Dermis microvascular lymphatic vessel endothelial cell (primary cell): ENCODE measurements at places on chromosomes 11 and 22. TPM values are rescaled to one million over a fixed set of nuclear protein-coding genes. Genes with fewer than 3 reads are reported as not detected.

The C11orf16 gene
- not detected in 2 replicates for total RNA-seq

The CHRM4 gene
- under 0.01 and 0.25 TPM in 2 replicates for total RNA-seq

The GUCY1A2 gene
- total RNA-seq = under 0.01 TPM in 2 replicates

The MRGPRE gene
- under 0.01 TPM in 1 of 2 replicates, not detected in the other for total RNA-seq

The CEP126 gene
- total RNA-seq = 0.25 and 0.51 TPM in 2 replicates
